ENCODE measurements at places on chromosomes 16 and 17. TPM values are rescaled to one million over a fixed set of nuclear protein-coding genes. Genes with fewer than 3 reads are reported as not detected.

- no peak overlapping the region for H3K27ac ChIP-seq
- no peak for DNase-seq
- no peaks in the 10 kb centered on the region for H3K27me3 ChIP-seq
- H3K36me3 ChIP-seq: peaks cover 45% of the 10 kb centered on the region
- no peak overlapping the region for H3K4me3 ChIP-seq
Measured at GRCh38 chr17:82729479-82730260, 5.7 kb upstream of the FN3K start.

DNA sequence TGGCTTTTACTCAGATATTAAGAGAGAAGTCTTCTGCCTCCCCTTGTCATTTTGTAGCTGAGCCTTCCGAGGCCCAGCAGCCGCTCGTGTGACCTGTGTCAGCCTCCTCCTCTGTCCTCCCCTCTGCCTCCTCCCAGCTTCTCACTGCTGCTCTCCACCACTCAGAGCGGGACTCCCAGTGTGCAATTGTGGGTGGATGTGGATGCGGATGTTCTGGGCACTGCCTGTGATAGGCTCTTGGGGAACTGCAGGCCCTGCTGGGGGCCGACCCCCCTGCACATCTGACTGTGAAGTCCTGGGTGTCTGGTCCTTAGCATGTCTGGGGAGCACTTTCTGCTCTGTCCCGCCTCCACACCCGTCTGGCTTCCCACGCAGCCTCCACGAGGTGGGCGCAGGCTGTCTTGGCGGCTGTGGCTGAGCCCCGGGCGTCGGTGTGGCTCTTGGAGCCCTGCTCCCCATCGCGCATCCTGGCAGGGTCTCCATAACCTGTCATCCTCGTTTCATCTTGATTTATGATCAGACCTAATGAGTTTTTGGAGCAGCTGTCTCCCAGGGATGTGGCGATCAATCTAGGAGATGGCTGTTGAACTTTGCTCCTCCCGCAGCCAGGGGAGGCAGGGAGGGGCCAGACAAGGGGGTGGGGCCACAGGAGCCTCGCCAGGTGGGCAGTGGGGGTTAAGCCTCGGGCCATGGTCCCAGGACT, 28.1 kb downstream of the GRIN2C start:
- no peaks in the 10 kb centered on the region for H3K4me1 ChIP-seq
- no peak for DNase-seq
- no peaks in the 10 kb centered on the region for H3K27me3 ChIP-seq
- no peak overlapping the region for H3K4me3 ChIP-seq
- H3K27ac ChIP-seq: no peak overlapping the region
- no peaks in the 10 kb centered on the region for H3K36me3 ChIP-seq

DNA sequence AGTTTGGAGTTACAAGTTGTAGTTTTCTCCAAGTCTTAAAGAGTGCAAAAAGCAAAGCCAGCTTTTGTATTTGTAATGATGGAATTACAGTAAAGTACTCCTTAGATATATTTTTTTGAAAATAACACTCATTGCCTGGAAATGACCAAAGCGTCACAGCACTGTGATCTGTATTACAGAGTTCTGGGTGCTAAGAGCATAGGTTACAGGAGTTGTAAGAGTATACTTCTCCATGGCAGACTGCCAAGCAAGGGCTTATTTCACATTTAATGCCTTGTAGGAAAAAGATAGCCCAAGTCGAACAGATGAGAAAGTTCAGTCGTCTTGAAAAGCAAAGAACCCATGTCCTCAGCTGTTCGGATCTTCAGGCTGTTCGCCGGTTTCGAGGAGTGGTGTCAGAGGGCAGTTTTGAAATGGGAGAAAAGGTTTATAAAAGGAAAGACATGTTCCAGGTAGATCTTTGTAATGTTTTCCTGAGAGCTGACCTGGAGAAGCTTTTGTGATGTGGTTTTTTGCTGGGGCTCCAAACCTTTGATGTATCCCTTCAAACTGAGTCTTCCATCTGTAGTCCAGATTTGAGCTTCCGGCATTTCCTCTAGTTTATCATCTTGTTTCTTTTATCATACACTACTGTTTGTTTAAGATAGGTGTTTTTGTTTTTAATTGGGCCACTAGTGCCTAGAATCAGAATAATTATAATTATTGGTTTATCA, 41.3 kb downstream of the ERCC4 start:
- no peak overlapping the region for H3K4me3 ChIP-seq
- peaks cover 16% of the 10 kb centered on the region for H3K4me1 ChIP-seq
- peaks cover 30% of the 10 kb centered on the region for H3K27me3 ChIP-seq
- H3K36me3 ChIP-seq: no peaks in the 10 kb centered on the region
- no peak for DNase-seq
- no peak overlapping the region for H3K27ac ChIP-seq

- no peak overlapping the region for H3K4me3 ChIP-seq
- no peak overlapping the region for H3K27ac ChIP-seq
- peaks cover 2% of the 10 kb centered on the region for H3K27me3 ChIP-seq
- no peaks in the 10 kb centered on the region for H3K4me1 ChIP-seq
- no peaks in the 10 kb centered on the region for H3K36me3 ChIP-seq
- DNase-seq: no peak
Measured at GRCh38 chr16:86251682-86252081, 258.6 kb upstream of the FOXF1 start.

- H3K27ac ChIP-seq: no peak overlapping the region
- H3K4me1 ChIP-seq: no peaks in the 10 kb centered on the region
- no peak overlapping the region for H3K4me3 ChIP-seq
- no peak for DNase-seq
- peaks cover 23% of the 10 kb centered on the region for H3K27me3 ChIP-seq
Measured at GRCh38 chr17:74424657-74425056, 7.2 kb upstream of the GPRC5C start.

DNA sequence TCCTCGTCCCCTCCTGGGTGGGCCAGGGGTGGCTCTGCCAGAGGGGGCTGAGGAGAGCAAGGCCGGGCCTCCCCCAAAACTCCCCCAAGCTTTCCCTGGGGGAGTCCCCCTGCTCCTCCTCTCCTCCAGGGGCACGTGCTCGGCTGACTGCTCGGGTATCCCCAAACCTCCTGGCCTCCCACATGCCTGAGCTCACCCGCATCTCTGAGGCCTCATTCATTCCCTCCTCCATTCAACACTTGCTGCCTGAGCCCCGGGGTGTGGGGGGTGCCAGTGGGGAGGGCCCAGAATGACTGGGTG, 83.1 kb downstream of the RTN4RL1 start:
- no peaks in the 10 kb centered on the region for H3K36me3 ChIP-seq
- no peak overlapping the region for H3K27ac ChIP-seq
- H3K4me3 ChIP-seq: no peak overlapping the region

DNA sequence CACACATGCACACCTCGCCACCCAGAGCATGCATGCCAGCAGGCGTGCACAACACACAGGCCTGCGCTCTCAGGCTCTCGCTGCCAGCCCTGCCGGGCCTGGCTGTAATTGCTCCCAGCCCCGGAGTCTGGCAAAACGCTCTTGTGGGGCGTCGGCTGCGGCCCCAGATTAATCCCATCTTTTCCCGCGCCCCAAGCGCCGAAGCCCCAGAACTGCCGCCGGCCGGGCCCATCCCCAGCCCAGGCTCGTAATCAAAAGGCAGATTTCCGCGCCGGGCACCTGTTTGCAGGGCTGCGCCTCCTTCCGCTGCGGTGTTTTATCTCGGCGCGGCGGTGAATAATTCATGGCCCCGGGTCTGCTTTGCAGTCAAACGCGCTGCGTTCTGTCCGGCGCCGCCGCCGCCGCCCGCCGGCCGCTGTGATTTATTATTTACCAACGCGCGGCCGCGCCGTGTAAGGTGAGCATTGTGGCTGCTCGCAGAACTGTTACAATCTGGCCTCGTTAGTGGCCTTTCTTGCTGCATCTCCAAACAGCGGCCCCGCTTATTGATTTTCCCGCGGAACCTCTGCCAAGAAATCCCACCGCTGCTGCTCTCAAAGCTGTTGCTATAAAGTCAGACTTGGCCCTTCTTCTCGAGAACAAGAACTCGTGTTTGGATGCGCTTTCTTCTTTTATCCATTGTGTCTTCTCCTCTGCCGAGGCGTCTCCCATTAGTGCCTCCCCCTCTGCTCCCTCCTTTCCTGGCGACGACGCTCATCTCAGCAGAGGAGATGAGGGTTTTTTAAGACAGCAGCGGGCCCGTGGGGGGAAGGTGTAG, 126.1 kb downstream of the IRX5 start:
- H3K4me3 ChIP-seq: no peak overlapping the region
- H3K4me1 ChIP-seq: no peaks in the 10 kb centered on the region
- no peaks in the 10 kb centered on the region for H3K36me3 ChIP-seq
- DNase-seq: no peak
- peaks cover 32% of the 10 kb centered on the region for H3K27me3 ChIP-seq
- no peak overlapping the region for H3K27ac ChIP-seq

The RASL10B gene
- total RNA-seq: 1.2 TPM

The SYNGR3 gene
- 21.3 TPM for total RNA-seq

The HSPB9 gene
- total RNA-seq: not detected

The EFCAB3 gene
- 0.11 TPM for total RNA-seq

The IRF8 gene
- total RNA-seq: 37.8 TPM

The GRIN2A gene
- total RNA-seq: not detected
